ENCODE measurements at places on chromosomes 2 and 18.

GRCh38 chr2:130135692-130136541 lies 6.9 kb upstream of the POTEF start:
- peaks cover 4% of the 10 kb centered on the region for H3K27me3 ChIP-seq
- DNase-seq, result no peak
- H3K4me1 ChIP-seq, result no peaks in the 10 kb centered on the region
- H3K4me3 ChIP-seq, result no peak overlapping the region

- H3K27me3 ChIP-seq, result no peaks in the 10 kb centered on the region
- H3K4me3 ChIP-seq, result no peak overlapping the region
- no peak for DNase-seq
- H3K36me3 ChIP-seq, result no peaks in the 10 kb centered on the region
- no peaks in the 10 kb centered on the region for H3K4me1 ChIP-seq
These were observed 2036.1 kb upstream of the LRRTM1 start for GRCh38 chr2:82340578-82341053.

GRCh38 chr2:73000808-73001570 lies 70.5 kb downstream of the SFXN5 start:
- no peaks in the 10 kb centered on the region for H3K4me1 ChIP-seq
- no peak overlapping the region for H3K4me3 ChIP-seq
- H3K36me3 ChIP-seq, result no peaks in the 10 kb centered on the region
- H3K27ac ChIP-seq, result no peak overlapping the region

- H3K27ac ChIP-seq, result no peak overlapping the region
- no peaks in the 10 kb centered on the region for H3K4me1 ChIP-seq
- peaks cover 17% of the 10 kb centered on the region for H3K36me3 ChIP-seq
- DNase-seq, result no peak
- no peaks in the 10 kb centered on the region for H3K27me3 ChIP-seq
These were observed 10.9 kb downstream of the PTGR3 start for GRCh38 chr18:75198036-75198435.

DNA sequence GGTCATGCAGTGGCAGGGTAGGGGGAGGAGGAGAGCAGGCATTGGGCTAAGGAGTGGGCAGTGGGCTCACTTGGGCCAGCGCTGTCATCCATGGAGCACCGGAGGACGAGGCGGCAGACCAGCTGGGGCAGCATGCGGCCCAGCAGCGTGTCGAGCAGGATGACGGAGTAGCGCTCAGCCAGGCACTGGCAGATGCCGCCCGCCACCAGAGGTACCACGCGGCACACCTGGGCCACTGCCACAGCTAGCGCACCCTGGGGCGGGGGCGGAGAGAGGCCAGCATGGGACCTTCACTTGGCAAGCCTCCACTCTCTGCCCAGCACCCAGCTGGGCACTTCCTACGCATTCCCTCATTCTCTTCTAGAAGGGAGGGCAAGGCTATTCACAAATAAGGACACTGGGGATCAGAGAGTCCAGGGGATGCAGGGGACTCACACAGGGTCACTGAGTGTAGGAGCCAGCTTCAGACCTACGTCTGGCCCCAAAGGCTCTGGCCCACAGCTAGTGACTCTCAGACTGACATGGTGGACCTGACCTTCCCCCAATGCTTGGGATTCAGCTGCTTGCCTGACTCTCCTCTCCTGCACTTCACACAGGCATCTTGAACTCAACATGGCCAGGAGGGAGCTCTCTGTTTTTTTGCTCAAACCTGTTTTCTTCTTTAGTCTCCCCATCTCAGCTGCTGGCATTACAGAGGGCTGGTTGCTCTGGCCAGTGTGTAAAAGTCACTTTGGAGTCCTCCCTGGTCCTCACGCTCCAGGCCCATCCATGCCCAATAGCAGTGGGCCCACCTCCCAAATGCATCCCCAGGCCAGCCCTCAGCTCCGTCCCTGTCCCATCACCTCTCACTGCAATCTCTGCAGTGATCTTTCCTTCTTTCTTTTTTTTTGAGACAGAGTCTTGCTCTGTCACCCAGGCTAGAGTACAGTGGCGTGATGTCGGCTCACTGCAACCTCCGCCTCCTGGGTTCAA lies 4.1 kb downstream of the SFTPB start:
- no peak overlapping the region for H3K27ac ChIP-seq
- H3K27me3 ChIP-seq, result no peaks in the 10 kb centered on the region
- no peak overlapping the region for H3K4me3 ChIP-seq
- no peaks in the 10 kb centered on the region for H3K36me3 ChIP-seq

DNA sequence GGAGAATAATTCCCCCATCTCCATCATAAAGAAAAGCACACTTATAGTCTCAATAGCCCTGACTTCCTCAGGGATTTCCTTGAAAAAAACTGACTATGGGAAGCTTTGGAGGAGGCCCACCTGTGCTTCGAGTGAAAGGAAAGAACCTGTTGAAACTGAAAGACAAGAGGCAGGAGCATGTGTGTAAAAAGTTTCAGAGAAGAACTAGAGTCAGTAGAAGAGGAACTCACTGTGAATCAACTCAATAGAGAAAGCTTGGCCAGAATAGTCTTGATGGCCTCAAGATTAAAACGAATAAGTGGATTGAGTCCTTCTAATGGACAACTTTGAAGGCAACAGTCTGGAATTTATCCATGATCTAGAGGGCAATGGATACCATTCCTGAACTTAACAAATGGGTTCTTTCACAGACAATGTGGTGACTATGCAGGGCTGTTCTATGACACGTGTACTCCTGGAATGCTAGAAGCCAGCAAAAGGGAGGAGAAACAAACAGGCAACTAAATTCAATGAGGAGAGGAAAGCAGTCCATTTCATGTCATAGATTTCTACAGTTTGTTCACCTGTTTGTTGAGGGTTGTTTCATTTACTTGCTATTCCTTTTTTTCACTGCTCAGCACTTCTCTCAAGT lies 442.3 kb downstream of the GRB14 start:
- no peak for DNase-seq
- H3K36me3 ChIP-seq, result no peaks in the 10 kb centered on the region
- H3K4me1 ChIP-seq, result no peaks in the 10 kb centered on the region
- no peak overlapping the region for H3K27ac ChIP-seq
- H3K4me3 ChIP-seq, result no peak overlapping the region

GRCh38 chr2:128510701-128511397 lies 192.2 kb upstream of the HS6ST1 start:
- H3K36me3 ChIP-seq, result no peaks in the 10 kb centered on the region
- peaks cover 18% of the 10 kb centered on the region for H3K27me3 ChIP-seq
- no peak for DNase-seq
- H3K4me3 ChIP-seq, result no peak overlapping the region
- peaks cover 13% of the 10 kb centered on the region for H3K4me1 ChIP-seq
- H3K27ac ChIP-seq, result no peak overlapping the region

- no peaks in the 10 kb centered on the region for H3K4me1 ChIP-seq
- no peak overlapping the region for H3K4me3 ChIP-seq
- H3K27ac ChIP-seq, result no peak overlapping the region
These were observed 926.5 kb upstream of the CNTNAP5 start for GRCh38 chr2:123098619-123099018.

DNA sequence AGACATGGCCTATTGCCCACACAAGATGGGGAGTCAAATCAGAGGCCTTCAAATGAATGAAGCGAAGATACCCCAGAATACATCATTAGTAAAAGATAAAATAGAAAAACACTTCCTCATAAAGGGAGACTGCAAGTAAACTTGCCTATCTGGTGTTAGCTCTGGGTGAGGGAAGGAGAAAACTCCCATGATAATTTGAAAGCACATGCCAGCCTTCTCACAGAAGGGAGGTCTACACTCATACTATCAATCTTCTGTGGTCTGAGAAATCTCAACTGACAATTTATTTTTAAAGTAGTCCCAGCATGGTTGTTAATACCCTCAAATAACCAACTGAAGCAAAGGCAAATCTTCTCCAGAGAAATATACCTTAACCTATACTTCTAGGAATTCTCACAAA lies 75.4 kb downstream of the EXOC6B start:
- no peak for DNase-seq
- no peak overlapping the region for H3K27ac ChIP-seq
- no peak overlapping the region for H3K4me3 ChIP-seq
- no peaks in the 10 kb centered on the region for H3K27me3 ChIP-seq
- no peaks in the 10 kb centered on the region for H3K4me1 ChIP-seq

DNA sequence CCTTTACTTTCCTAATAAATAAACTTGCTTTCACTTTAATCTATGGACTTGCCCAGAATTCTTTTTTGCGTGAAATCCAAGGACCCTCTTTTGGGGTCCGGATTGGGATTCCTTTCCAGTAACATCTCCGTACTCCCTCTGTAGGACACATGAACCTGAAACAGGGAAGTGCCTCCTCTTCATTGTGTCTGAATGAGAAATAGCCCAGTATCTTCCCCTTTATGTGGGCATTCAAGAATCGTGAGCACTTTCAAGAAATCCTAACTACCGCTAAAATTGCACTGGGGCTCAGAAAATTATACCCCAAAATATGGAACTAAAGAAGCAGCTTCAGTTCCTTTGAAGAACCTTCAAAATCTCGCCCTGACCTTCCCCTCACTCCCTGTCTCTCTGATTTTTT lies 7.8 kb upstream of the POMC start:
- peaks cover 2% of the 10 kb centered on the region for H3K4me1 ChIP-seq
- H3K27me3 ChIP-seq, result peaks cover 41% of the 10 kb centered on the region
- H3K4me3 ChIP-seq, result no peak overlapping the region

GRCh38 chr18:5582076-5582475 lies 38.3 kb upstream of the EPB41L3 start:
- H3K27me3 ChIP-seq, result no peaks in the 10 kb centered on the region
- no peak for DNase-seq
- no peak overlapping the region for H3K27ac ChIP-seq
- no peaks in the 10 kb centered on the region for H3K36me3 ChIP-seq
- no peak overlapping the region for H3K4me3 ChIP-seq

DNA sequence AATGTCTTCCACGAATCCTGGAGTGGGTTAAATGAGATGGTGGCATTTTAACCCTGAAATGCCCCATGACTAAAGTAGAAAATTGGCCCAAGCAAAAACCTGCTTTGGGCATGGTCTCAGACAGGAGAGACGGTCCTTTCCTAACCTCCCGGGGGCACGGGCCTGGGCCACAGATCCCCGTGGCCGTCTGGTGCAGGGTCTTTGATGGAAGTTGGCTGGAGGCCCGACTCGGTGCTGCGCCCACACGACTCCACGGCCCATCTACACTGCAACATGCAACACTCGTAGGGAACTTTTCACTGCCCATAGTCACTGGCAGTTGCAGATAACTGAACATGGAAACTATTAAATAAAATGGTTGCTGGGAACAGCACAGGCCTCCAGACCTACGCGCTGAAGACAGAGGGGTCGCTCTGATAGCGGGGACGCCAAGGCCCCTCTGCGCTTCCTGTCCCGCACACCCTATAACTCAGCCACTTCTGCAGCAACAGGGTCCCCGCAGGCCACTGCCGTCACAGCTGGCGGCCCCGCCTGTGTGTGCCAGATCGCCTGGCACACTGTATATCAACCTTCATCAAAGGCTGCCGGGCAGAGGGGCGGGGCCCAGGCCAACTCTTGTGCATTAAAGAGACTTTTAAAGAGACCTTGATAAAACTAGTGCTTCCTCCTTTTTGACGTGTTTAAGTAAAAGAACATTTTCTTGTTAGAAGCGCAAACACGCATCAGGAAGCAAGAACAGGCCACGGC lies 214.1 kb downstream of the TWIST2 start:
- H3K36me3 ChIP-seq, result peaks cover 9% of the 10 kb centered on the region
- no peaks in the 10 kb centered on the region for H3K4me1 ChIP-seq
- no peak for DNase-seq
- no peaks in the 10 kb centered on the region for H3K27me3 ChIP-seq

DNA sequence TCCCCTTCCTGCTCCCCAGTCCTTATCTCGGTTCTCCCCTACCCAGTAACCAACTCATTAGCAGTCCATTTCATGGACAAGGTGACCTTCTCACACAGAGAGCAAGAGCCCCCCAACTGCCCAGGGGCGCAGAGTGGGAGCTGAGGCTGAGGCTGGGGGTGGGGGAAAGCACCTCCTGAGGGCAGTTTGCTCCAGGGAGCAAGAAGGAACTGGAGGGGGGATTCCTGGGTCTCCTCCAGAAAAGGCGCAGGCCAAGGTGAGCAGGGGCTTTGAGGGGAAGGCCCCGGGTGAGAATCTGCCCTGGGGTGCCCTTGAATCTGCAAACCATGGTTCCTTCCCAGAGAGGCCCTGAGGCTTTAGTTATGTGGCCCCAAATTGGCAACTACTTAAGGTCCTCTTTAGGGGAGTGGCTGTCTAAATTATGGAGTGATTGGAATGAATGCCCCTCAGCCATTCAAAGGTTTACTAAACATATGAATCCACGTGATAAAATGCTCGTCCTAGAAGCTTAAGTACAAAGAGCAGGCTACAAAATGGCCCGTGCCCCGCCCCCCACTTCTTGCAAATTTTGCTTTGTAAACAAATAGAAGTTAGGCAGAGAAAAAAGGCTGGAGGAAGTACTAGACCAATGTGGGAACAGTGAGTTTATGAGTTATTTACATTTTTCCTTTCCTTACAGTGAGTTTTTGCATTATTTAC lies 123.5 kb upstream of the HS6ST1 start:
- peaks cover 13% of the 10 kb centered on the region for H3K4me1 ChIP-seq
- no peak overlapping the region for H3K27ac ChIP-seq
- H3K36me3 ChIP-seq, result no peaks in the 10 kb centered on the region
- H3K27me3 ChIP-seq, result no peaks in the 10 kb centered on the region

DNA sequence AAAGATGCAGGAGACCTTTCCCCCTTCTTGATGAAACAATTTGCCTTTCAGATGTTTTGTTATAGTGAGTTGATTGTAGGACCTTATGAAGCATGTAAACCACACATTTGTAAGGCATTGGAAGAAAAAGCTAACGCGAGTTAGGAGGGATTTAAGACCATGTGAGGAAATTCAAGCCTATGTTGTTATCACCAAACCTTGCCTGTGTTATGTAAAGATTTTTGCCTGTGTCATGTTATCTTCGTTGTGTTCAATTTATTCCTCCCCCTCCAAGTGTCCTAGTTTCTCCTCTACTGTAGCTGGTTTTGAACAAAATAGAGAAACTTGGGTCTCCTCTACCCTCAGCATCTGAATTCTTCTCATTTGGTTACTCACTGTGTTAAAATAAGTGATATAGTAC lies 173.0 kb downstream of the NEDD4L start:
- peaks cover 4% of the 10 kb centered on the region for H3K4me1 ChIP-seq
- no peaks in the 10 kb centered on the region for H3K36me3 ChIP-seq
- no peak for DNase-seq
- no peak overlapping the region for H3K4me3 ChIP-seq
- H3K27me3 ChIP-seq, result peaks cover 4% of the 10 kb centered on the region

DNA sequence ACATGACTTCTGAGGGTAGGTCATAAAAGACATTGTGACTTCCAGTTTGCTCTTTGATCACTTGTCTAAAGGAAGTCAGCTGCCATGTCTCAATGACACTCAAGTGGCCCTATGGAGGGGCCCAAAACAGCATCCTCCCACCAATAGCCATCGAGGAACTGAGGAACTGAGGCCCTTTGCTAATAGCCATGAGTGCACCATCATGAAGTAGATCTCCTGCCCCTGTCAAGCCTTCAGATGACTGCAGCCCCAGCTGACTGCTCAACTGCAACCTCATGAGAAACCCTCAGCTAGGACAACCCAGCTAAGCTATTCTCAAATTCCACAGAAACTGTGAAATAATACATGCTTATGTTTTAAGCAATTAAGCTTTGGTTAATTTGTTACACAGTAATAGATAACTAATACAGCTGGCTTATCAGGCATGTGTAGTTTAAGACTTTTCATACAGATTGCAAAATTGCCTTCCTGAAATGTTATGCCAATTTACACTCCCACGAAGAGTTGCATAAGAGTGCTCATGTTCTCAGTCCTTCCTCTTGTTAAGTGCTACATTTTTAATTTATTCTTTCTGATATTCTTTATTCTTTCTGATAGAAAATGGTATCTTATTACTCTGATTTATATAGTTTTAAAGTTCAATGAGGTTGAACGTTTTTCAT lies 105.6 kb upstream of the NDUFV2 start:
- no peaks in the 10 kb centered on the region for H3K4me1 ChIP-seq
- no peaks in the 10 kb centered on the region for H3K36me3 ChIP-seq
- no peak overlapping the region for H3K4me3 ChIP-seq
- no peak for DNase-seq

- H3K4me3 ChIP-seq, result no peak overlapping the region
- no peaks in the 10 kb centered on the region for H3K4me1 ChIP-seq
- no peak for DNase-seq
- no peaks in the 10 kb centered on the region for H3K27me3 ChIP-seq
- no peaks in the 10 kb centered on the region for H3K36me3 ChIP-seq
These were observed 303.5 kb upstream of the CELF4 start for GRCh38 chr18:37869051-37869450.
